ENCODE measurements at places on chromosomes 3 and 15. TPM values are rescaled to one million over a fixed set of nuclear protein-coding genes. Genes with fewer than 3 reads are reported as not detected.
A peak's percentile ranks its signal among the peaks of the same experiment; 100 is the strongest.

Gene CCNB2
- total RNA-seq: 1.0 TPM

DNA sequence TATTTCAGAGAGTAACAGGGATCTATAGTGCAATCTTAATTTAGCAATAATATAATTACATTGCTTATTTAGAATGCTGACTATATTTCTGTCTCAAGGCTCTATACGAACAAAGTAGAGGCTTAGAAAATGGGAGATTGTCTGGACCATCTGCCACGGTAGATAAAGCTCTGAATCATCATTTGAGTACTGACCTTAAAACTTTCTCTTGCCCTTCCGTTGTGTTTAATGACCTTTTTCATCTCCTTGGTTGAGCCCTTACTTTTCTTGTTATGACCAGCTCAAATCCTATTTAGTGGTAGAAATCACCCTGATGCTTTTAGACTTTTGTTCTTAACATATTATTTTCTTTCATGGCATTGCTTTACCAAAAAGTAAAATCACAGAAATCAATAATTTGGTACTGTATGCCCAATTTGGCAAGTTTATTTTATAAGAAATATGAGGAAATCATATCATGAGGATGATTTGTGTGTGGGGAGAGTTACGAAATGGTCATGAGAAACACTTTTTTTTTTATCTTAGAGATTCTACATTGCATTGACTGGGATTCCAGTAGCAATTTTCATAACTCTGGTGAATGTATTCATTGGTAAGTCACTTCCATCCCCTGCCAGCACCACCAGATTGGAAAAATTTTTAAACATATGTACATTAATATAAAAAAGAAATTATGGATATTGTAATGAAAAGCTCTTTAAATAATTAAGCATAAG, 11.0 kb downstream of the NDUFB5 start:
- DNase-seq: no peak

Gene UPK1B
- 1.1 TPM for total RNA-seq

GRCh38 chr3:148439254-148439822, 258.4 kb upstream of the AGTR1 start:
- no peak for DNase-seq

Gene OCA2
- not detected for total RNA-seq

Gene RAB11A
- 142 TPM for total RNA-seq

- no peak for DNase-seq
Observed at GRCh38 chr3:52238193-52238760, 681 bp downstream of the TWF2 start.

- peak; percentile 4 for DNase-seq
Observed at GRCh38 chr3:195236076-195236798, 34.7 kb downstream of the XXYLT1 start.

GRCh38 chr15:73318463-73319351, 50.1 kb downstream of the HCN4 start:
- no peak for DNase-seq

DNA sequence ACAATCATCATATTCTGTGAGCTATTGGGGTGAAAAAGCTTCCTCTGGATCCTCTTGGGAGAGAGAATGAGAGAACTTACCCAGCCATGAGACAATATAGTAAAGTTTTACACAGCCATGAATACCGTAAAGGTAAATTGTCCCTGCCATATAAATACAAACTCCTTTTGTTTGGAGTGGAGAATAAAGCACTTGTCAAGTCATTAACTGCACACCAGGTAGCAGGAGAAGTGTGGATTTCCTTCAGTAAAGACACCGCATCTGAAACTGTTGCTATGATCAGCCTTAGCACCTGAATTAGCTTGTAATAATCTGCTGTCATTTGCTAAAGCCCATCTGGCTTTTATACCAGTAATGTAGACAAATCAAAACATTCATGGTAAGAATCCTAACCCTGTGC, 336.6 kb upstream of the SLCO3A1 start:
- DNase-seq: no peak

Gene ST8SIA2
- total RNA-seq: not detected

GRCh38 chr3:4665197-4665596, 172.0 kb downstream of the ITPR1 start:
- no peak for DNase-seq

Gene GRAMD1C
- total RNA-seq: 7.3 TPM

- no peak for DNase-seq
Observed at GRCh38 chr3:42148086-42148848, 57.1 kb downstream of the TRAK1 start.

Gene TMEM42
- 17.8 TPM for total RNA-seq

GRCh38 chr15:79659691-79660090, 227.6 kb downstream of the MINAR1 start:
- no peak for DNase-seq

DNA sequence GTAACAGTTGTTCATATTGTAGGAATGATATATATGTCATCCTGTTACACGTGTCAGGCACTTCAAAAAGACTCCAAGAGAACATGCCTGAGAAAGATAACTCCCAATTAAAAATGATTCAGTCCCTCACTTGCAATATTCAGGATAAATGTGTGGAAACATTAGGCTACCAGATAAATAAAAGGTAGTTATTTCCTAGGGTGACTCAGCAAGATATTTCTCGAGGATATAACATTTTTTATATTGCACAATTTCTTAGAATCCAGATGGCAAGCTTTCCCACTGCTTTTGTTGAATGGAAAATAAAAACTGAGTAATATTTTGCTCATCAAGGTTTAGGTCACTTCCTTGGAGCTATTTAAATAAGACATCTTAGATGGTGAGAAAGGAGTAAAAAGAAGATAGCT, 181.4 kb downstream of the GAP43 start:
- DNase-seq: no peak

DNA sequence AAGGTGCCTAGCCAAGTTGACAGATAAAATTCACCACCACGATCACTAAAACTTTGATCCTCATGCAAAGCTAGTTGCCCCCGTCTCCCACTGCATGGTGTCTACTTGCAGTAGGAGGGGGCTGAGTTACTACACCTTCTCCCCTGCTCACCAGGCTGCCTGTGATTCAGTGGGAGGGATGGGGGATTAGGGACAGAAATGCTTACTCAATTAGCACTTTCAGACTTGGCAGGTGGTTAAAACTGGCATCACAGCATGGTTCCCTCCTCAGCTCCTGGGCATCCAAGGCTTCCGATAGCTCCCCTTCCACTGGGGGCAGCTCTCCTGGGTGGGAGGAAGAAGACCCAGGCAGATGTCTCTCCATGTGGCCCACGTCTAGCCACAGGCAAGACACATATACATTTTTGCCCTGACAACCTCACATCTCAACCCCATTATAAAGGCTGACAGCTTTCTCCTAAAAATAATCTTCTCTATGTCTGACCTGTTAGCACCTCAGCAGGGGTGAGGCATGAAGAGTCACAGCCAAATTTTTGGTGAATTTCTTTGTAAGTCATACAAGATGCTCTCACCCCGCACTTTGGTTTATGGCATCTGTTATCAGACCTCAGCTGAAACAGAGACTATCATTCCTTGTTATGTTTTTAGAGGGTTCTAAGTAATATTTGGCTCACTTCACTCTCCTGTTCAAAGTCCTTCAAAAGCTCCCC, 369.0 kb downstream of the SV2B start:
- DNase-seq: no peak

- no peak for DNase-seq
Observed at GRCh38 chr15:100934726-100935125, 15.6 kb downstream of the LRRK1 start.

Gene NPAP1
- total RNA-seq: not detected

DNA sequence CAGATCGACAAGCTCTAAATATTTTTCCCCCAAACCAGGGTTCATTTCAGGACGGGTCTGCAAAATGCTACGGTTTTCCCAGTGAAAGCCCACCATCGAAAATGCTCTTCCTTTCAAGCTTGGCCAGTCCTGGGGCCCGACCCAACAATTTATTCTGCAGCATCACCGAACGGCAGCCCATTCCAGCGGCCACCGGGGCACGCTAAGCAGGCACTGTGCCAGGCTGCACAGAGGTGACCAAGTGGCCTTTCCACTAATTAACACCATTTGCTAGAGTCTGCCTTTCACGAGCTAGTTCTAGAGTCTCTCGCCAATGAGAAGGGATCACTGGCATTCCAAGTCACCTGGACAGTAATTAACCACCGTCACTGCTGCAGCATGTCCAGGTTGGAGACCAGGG, 14.4 kb downstream of the RGMA start:
- DNase-seq: no peak

DNA sequence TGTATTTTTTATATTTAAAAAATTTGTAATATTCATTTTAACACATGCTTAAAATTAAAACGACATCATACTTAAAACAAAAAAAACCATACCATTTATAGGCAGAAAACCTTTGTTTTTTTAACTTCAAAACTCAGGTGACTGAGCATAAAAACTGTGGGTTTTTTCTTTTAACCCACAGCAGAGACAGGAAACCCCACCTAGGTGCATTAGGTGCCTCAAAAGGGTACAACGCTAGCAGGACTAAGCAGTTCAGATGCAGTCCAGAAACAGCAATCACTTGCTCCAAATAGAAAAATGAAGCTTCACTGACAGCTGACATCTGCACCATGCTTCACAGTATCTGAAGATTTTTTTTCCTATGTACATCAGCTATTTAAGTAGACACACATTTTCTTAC, 52.3 kb downstream of the GLB1 start:
- DNase-seq: no peak

DNA sequence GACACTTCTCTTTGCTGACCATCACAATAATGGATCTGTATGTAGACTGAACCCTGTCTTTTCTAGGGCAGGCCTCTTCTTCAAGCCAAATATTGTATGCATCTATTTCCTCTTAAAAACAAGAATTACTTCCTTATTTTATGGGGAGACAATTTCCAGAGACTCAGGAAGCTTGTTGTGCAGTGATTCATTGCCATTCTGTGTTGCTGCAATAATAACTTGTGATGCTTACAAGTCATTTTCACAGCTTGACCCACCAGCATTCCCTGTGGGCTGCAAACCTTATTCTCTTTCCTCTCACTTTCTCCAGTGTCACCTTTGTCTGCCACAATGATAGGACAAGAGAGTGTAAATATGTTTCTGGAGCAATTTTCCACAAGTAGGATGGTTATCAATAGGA, 276.7 kb upstream of the SGO1 start:
- DNase-seq: no peak

GRCh38 chr3:100910986-100911385, 82.2 kb downstream of the ABI3BP start:
- no peak for DNase-seq

Gene FBXO40
- total RNA-seq: not detected

- DNase-seq: no peak
Observed at GRCh38 chr3:57709559-57709958, 16.7 kb upstream of the DENND6A start.

GRCh38 chr3:10949197-10949596, 43.4 kb upstream of the SLC6A1 start:
- DNase-seq: no peak

- DNase-seq: no peak
Observed at GRCh38 chr3:124759666-124760401, 29.6 kb downstream of the UMPS start.

GRCh38 chr15:101105059-101105891, 146.6 kb downstream of the CHSY1 start:
- DNase-seq: no peak

Gene AQP9
- 56.8 TPM for total RNA-seq

- DNase-seq: no peak
Observed at GRCh38 chr15:69810431-69811354, 287.0 kb downstream of the TLE3 start.

Gene CELF6
- 1.9 TPM for total RNA-seq

Gene ARNT2
- 3.2 TPM for total RNA-seq

DNA sequence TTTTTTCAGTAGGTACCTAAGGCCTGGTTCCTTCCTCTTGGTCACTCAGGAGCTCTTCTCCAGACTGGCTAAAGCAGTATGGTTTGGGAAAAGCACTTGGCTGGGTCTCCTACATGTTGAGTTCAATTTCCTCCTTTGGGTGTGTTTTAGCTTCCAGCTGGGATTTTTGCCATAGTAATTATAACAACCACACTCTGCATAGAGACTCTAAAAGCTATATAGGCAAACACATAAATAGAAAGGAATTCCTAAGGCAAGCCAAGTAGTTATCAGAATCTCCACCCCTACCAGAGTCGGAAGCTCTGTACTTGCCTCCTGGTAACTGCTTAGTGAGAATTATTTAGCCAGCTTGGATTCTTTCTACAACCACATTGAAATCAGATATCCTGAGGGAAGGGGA, 48.6 kb downstream of the FOXL2 start:
- no peak for DNase-seq

Gene NR2E3
- not detected for total RNA-seq

Gene RAB8B
- total RNA-seq: 45.2 TPM

GRCh38 chr3:86930181-86930580, 60.8 kb downstream of the VGLL3 start:
- no peak for DNase-seq

Gene COL8A1
- 16.7 TPM for total RNA-seq

GRCh38 chr15:38029736-38030135, 95.3 kb downstream of the TMCO5A start:
- DNase-seq: no peak

DNA sequence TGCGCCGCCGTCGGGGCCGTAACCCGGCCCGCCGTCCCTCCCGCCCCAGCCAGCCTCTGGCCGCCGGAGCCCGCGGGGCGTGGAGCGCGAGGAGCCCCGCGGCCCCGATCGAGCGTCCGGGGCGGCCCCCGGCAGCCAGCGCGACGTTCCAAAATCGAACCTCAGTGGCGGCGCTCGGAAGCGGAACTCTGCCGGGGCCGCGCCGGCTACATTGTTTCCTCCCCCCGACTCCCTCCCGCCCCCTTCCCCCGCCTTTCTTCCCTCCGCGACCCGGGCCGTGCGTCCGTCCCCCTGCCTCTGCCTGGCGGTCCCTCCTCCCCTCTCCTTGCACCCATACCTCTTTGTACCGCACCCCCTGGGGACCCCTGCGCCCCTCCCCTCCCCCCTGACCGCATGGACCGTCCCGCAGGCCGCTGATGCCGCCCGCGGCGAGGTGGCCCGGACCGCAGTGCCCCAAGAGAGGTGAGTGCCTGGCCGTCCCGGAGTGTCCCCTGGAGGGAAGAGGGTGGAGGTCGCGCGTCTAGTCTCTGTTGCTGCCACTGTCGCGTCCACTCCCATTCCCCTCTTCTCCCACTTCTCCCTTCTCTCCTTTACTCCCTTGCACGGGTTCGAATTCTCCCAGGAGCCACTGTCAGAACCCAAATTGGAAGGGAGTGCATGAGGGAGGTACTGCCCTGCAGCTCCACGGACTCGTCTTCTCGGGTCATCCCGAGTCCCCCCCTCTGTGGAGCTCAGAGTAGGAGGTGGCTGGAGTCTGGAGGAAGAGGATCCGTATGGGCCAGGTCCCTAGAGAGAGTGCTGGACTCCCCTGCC, 585 bp downstream of the CSK start:
- no peak for DNase-seq

Data from omental fat pad (tissue), 4 donors.